HCEC 1CT (cell line): ENCODE measurements at places on chromosomes 16 and 17.

- no peak for DNase-seq
Measured at GRCh38 chr16:5549802-5550201, 452.2 kb upstream of the EEF2KMT start.

DNA sequence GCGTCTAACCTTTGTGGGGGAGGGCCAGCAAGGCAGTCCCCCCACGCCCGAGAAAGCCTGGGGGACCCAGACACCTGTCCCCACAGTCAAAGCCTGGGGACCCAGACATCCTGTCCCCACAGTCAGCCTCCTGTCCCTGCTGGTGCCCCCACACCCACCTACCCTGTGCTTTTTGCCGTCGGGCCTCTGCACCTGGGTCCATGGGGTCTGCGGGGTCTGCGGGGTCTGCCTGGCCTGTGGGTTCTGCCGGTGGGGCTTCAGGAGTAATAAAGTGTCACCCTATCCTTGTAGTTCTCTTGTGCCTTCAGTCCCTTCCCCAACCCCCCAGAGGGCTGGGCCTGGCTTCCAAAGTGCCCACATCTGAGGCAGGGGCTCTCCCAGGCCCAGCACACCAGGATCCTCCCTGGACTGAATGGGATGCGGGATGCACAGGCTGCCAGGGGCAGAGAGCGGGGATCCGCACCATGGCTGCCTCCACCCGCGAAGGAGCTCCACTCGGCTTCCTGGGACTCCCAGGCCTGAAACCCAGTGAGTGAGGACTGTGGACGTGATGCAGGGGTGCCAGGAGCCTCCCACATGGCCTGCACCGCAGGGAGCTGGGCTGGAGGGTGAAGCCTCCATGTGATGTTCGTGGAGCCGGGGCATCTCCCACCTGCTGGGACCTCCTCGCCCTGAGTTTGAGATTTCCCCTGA lies 16.3 kb upstream of the DPEP1 start:
- no peak for DNase-seq

DNA sequence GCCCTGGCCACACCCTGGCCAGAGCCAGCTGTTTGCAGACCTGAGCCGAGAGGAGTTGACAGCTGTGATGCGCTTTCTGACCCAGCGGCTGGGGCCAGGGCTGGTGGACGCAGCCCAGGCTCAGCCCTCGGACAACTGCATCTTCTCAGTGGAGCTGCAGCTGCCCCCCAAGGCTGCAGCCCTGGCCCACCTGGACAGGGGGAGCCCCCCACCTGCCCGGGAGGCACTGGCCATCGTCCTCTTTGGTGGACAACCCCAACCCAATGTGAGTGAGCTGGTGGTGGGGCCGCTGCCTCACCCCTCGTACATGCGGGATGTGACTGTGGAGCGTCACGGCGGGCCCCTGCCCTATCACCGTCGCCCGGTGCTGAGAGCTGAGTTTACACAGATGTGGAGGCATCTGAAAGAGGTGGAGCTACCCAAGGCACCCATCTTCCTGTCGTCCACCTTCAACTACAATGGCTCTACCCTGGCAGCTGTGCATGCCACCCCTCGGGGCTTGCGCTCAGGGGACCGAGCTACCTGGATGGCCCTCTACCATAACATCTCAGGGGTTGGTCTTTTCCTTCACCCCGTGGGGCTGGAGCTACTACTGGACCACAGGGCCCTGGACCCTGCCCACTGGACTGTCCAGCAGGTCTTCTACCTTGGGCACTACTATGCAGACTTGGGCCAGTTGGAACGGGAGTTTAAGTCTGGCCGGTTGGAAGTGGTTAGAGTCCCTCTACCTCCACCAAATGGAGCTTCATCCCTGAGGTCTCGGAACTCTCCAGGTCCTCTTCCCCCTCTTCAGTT lies 578 bp downstream of the AOC2 start:
- DNase-seq: no peak

- no peak for DNase-seq
Measured at GRCh38 chr16:83455716-83456115, 352.1 kb upstream of the HSBP1 start.

DNA sequence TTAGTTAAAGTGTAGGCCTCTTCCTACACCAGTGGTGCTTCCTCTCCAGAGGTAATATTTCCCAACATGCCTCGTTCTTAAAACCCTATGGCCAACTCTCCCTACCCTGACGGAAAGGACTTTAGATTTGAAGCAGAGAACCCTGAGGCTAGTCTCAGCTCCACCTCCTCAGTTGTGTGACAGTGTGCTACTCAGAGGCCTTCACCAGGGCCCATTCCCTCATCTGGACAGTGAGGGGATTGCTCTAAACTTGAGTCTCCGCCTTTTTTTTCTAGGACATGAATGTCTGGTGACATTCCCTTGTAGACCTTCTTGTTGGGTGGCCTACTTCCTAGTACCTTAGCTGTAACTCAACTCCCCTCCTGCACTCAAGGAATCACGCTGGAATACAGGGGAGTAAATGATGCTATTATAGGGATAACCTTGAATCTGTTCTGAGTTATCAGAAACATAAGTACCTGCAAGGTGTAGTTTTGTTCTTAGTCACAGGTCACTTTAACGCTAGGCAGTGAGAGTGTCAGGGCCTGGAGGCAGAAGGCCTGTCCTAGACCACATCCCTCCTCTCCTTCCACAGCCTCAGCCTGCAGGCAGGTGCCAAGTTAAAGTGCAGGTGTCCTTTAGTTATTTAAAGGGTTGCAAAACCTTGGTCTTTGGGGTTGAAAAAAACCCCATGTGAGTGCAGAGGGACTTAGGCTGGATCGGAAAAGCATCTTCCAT lies 26.9 kb downstream of the LDHD start:
- no peak for DNase-seq

GRCh38 chr17:48549281-48549630 lies 4.3 kb upstream of the HOXB2 start:
- no peak for DNase-seq

GRCh38 chr17:38729886-38730525 lies at the start of gene CISD3:
Gene CISD3, plus strand, starts transcription at chr17:38730341. Its CDS starts 18 bp downstream, at chr17:38730359.
- peak; percentile 85 for DNase-seq

DNA sequence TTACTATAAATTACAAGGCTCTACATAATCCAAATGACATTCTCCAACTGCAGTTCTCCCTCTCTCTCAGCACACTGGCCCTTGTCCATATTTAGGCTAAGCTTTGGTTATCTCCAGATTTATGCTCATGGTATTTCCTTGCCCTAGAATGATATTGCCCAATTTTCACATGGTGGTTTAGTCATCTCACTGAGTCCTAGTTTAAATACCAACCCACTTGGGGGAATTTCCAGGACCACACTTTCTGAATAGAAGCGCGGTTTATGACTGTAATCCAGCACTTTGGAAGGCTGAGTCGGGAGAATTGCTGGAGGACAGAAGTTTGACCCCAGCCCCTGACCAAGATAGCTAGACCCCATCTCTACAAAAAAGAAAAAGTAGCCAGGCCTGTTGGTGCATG lies 280.1 kb upstream of the MON1B start:
- DNase-seq: no peak

DNA sequence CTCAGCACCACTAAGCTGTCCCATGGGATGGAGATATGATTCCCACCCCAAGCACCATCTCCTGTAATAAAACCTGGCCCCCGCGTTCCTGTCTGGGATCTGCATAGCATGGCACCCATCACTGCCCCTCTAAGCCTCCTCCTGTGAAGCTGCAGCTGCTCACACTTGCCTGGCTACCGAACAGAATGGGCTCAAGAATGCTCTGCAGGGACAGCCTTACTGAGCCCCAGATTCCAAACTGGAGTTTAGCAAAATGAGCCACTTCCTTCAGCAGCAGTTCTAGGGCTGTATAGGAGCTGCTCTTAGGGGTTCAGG lies 256.1 kb downstream of the CPPED1 start:
- DNase-seq: no peak

GRCh38 chr16:12087901-12088421 lies 111.4 kb downstream of the SNX29 start:
- DNase-seq: no peak

DNA sequence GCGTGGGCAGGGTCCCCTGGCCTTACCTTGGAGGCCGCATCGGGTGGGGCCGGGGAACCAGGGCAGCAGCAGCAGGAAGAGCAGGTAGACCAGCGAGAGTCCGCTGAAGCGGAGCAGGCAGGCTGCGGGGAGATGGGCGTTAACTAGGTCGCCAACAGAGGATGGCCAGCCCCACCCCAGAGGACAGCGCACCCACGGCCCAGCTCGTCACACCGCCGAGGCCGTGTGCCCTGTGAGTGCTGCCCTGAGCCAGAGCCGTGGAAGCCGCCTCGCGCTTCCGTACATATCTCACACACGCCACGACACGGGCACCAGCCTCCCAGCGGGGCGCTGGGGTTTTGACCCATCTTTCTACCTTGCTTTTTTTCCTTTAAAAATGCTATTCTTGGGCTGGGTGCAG lies 35.7 kb downstream of the PIEZO1 start:
- no peak for DNase-seq

DNA sequence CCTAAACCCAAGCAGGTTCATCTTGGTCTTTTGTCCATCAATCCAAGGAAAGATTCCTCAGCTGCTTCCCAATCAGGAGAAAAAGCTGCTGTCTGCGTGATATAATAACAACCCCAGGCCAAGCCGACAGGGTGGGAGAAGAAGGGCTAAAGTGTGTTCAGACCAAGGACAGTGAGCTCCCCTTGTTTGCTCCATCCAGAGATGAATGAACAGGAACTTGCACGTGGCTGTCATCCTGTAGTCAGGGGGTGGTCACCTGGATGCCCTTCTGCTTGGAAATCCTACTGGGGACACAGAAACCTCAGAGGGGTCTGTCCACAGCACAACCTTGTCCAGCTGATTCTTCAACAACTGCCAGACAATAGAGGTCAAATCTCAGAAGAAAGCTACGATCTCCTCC lies 414.5 kb downstream of the SOX9 start:
- no peak for DNase-seq

- DNase-seq: no peak
Measured at GRCh38 chr17:77147357-77147801, 6.6 kb downstream of the SEC14L1 start.

DNA sequence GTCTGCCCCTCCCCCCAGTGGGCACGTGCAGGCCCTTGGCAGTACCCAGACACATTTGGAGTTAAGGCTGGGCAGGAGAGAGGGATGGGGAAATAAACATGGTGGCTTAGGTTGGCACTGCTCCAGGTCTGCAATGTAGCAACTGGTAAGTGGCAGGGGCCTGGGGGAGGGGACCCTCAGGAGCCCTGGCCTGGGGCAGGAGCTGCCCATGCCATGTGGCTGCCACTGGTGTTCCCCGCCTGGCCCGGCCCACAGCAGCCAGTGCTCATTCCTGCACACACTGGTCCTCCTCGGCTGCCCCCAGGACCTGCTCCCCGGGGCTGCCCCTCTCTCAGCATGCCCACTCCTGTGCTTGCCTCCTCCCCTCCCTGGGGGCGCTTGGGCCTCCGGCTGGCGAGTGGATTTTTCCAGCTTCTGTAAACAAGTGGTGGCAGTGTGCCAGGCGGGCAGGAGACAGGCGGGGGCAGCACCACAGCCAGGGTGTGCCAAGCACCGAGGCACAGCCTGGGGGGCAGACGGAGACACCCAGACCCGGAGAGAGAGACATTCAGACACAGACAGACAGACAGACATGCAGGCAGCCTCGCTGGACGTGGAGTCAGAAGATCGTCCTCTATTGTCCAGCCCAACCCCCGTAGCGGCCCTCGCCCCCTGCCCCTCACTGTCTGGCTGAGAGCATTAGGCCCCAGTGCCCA lies 9.4 kb downstream of the THRA start:
- DNase-seq: no peak

GRCh38 chr17:12422651-12423050 lies 243.0 kb upstream of the MYOCD start:
- no peak for DNase-seq

GRCh38 chr17:64270885-64271284 lies 7.8 kb upstream of the TEX2 start:
- DNase-seq: no peak

DNA sequence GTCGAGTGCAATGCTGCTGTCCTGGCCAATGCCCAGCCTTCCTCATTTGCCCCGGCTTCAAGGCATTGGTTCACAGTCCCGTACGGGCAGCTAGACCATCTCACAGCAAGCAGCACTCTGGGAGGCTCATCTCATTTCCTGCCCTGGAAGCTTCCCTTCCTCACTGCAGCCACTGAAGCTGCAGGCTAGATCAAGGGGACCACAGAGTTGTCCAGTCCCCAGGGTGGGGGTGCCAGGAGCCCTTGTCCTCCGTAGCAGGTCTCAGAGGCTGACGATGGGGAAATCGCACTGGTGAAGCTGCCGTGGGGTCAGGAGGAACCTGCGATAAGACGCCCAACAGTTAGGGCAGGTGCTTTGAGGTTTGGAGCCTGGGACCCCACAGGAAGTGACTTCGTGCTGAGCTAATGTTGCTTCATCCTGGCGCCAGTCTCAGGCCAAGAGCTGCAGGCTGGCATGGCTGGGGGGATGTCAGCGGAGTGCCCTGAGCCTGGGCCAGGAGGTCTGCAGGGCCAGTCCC lies at the start of gene SPNS3:
SPNS3 (plus strand) TSS at position 426 of the 517 bp plus-strand sequence; CDS start at position 454, 28 bp downstream.
- DNase-seq: no peak

- no peak for DNase-seq
Measured at GRCh38 chr16:89290887-89291286, 73.4 kb downstream of the ZNF778 start.

DNA sequence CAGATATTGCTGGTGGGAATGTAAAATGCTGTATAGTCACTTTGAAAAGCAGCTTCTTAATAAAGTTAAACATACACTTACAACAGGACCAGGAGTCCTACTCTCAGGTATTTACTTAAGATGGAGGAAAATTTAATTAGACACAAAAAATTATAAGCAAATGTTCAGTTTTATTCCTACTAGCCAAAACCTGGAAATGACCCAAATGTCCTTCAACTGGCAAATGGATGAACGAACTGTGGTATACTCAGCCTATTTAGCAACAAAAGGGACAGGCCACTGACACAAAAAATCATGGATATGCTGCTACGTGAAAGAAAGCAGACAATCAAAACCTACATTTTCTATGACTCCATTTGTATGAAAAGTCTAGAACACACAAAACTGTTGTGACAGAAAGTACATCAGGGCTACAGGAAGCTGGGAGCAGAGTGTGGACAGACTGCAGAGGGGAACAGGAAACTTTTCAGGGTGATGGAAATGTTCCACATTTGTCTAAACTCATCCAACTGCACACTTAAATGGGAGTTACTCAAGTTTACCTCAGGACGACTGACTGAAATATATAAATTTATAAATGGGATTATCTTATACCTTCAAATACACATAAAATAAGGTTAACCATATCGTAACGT lies 49.3 kb upstream of the MNT start:
- no peak for DNase-seq

DNA sequence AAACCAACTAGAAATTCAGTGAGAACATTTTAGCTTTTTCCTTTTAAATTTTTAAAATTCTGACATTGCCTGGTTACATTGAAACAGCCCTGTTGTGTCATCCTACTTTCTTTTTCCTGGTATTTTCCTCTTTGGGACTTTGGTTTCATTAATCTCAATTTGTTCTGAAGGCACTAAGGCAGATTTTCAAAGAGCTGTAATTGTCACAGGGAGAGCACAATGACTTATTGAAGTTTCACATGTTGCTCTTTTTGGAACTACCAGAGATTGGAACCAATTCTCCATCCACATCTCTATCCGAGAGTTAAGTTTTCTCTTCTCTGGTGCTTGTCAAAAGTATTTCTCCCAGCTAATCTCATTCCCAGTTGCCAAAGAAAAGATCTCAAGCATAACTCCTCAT lies 144.7 kb upstream of the TBX2 start:
- no peak for DNase-seq
